T-helper 17 cell (primary cell): ENCODE measurements at places on chromosomes 6 and 20.
A peak's percentile ranks its signal among the peaks of the same experiment; 100 is the strongest.

- DNase-seq, result peak; percentile 71
Measured at GRCh38 chr6:37483917-37484785, 15.5 kb downstream of the CCDC167 start.

DNA sequence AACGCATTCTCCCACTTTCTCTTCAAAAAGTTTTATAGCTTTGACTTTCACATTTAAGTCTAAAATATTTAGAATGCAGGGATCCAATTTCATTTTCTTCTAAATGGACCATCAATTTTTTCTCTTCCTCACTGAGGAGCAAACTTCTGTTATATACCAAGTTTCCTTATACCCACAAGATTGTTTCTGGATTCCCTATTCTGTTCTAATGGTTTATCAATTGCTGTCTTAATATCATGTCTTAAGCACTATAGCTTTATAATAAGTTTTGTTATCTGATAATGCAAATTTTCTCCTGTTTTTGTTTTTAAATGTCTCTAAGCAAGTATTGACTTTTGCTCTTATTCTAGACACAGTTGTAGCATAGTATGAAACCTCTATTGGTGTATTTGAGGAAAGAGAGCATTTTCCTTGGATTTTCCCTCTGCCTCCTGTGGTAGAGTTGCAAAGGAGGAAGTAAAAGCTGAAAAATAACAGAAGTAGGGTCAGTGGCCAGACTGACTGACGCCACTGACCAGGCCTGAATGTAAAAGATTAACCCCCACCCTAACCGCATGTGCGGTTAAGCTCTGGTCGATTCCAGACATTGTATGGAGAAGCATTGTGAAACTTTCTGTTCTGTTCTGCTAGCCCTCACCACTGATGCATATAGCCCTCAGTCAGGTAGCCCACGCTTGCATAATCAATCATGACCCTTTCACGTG is 40.3 kb downstream of the GPX5 start:
- DNase-seq, result no peak

DNA sequence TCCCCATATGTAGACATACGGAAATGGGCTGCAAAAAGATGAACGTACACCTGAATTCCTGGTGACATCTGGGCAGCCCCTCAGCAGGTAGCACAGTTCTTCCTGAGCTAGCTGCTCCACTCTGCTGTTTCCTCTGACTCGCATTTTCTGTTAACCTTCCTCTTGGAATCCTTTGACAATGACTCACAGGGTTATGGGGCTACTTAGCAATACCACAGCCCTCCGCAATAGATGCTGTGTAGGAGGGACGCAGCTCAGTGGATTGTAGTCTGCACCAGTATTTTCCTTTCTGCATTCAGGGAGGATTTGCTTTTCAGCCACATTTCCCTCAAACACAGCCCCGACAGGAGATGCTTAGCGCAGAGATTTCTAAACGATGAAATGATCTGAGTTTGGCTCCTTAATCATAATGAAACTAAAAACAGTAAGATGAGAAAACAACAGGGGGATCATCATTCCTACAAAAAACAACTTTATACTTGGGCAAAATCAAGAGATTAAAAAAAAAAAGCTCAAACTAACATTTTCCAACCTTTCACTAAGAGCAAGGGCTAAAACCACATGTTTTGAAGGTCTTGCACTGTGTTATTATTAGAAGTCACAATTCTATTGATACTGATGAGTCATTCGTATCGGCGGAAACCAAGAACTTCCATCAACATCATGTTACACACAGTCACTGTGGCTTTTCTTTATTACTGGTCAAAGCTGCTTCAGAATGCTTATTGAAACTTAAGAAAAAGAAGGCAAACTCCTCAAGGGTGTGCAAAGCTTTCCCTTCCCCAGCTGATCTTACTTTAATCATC is 12.2 kb downstream of the BACH2 start:
- DNase-seq, result no peak

- DNase-seq, result no peak
Measured at GRCh38 chr6:42333612-42334011, 116.0 kb upstream of the MRPS10 start.

GRCh38 chr20:10625641-10626040 is 48.2 kb downstream of the JAG1 start:
- no peak for DNase-seq

DNA sequence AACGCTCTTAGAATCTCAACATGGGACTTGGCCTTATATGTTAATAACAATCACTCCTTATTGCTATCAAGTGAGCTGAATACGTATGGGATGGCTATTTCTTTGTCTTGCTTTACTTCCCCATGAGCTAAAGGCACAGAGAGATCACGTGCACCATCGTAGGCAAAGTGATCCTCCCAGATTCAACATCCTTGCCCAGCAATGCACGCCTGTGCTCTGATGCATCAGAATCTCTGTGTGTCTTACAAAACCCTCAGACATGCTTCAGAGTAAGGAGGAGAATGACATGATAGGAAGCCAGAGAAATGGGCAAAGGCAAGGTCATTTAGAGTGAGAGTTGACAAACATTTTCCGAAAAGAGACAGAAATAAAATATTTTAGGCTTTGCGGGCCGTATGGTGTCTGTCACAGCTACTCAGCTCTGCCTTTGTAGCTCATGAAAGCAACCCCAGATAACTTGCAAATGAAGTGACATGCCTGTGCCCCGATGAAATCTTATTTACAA is 277.6 kb upstream of the CDH4 start:
- no peak for DNase-seq

DNA sequence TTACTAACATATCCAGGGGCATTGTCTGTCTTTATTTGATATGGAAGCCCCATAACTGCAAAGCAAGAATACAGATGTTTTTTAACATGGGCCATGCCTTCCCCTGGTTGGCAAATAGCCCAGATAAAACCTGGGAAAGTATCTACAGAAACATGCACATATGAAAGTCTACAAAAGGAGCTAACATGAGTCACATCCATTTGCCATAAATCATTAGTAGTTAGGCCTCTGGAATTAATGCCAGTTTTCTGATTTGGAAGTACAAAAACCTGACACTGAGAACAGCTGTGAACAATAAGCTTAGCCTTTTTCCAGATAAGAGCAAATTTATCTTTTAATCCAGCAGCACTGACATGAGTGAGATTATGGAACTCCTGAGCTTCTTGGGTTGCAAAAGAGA is 418.0 kb upstream of the IMPG1 start:
- no peak for DNase-seq

DNA sequence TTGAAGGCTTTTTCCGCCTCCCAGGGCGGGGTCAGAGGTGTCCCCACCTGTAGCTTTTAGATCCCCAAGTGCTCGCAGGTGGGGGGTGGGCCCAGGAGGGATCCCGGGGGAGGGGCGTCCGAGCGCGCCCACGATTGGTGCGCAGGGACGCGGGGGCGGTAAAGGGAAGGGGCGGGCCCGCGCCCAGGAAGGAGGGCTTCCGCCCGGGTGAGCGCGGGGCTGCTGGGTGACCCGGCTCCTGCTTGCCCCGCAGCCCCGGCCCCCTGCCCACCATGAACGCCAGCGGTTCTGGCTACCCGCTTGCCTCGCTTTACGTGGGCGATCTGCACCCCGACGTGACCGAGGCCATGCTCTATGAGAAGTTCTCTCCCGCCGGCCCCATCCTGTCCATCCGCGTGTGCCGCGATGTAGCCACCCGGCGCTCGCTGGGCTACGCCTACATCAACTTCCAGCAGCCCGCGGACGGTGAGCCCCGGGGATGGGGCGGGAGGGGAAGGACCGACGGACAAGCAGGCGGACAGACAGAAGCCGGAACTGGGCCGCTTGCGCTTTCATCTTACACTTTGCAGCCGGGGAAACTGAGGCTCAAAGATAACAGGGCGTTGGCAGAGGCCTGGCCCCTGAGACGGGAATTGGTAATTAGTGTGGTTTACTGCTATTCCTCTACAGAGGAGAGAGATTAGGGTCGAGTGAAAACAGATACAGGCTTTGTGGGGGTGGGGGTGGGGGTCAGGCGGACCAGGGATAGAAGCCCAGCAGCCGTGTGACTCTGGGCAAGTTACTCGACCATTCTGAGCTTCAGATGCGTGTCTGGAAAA is at the start of gene PABPC1L:
Gene PABPC1L (plus strand): TSS at position 189 of the 818 bp plus-strand sequence. CDS start 84 bp downstream, at position 273.
- DNase-seq, result peak; percentile 74

GRCh38 chr20:23622839-23623343 is 14.9 kb downstream of the CST3 start:
- no peak for DNase-seq

DNA sequence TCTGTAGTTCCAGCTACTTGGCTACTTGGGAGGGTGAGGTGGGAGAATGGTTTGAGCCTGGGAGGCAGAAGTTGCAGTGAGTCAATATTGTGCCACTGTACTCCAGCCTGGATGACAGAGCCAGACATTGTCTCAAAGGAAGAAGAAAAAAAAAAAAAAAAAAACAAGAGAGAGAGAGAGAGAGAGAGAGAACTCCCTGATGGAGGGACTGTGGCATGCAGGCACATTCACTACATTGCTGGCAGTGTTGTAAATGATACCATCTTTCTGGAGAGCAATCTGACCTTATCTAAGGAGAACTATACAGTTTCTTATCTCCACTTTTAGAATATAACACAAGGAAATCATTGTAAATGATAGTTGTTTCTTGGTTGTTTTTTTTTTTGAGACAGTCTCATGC is 85.1 kb downstream of the MDN1 start:
- DNase-seq, result no peak

- no peak for DNase-seq
Measured at GRCh38 chr6:55812509-55812908, 62.9 kb downstream of the BMP5 start.

- DNase-seq, result no peak
Measured at GRCh38 chr20:10963717-10964266, 290.0 kb upstream of the JAG1 start.

- DNase-seq, result no peak
Measured at GRCh38 chr6:154276810-154277628, 79.6 kb downstream of the IPCEF1 start.

GRCh38 chr6:3309391-3310050 is 50.8 kb downstream of the PSMG4 start:
- no peak for DNase-seq

GRCh38 chr6:97110626-97111025 is 172.4 kb downstream of the MMS22L start:
- no peak for DNase-seq

DNA sequence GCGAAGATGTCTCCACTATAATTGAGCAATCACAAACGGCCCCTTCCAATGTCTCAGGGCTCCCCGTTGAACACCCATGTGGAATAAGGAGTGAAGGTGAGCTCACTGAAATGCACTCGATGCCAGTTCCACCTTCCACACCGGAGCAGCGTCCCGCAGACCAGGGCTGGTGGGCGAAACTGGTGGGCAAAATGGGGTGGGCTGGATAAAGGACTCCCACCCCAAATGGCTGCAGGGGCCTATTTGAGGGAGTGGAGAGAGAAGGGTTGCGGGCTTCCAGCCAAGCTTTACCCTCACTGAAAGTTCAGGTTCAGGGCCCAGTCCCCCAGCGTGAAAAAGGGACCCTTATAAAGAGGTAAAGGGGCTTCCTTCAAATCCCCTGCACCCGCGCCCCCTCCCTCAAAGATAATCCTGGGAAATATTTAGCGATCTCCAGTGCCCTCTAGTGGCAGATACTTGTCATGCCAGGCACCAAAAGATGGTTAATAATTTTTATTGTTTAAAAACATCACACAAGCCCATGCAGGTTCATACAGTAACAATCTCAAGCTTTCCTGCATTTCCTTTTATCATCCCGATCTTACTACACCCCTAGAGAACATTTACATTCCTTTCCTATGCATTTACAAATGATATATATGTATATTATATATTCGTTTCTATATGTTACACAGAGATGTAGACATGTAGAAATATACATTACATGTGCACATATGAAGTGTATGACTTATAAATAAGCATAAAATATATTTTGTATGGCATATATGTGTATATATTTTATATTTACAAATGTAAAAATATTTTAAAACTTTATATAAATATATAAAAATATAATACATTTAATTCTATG is 58.2 kb upstream of the NKX2-2 start:
- no peak for DNase-seq

GRCh38 chr6:37137201-37138090 is 32.5 kb upstream of the PIM1 start:
- no peak for DNase-seq

DNA sequence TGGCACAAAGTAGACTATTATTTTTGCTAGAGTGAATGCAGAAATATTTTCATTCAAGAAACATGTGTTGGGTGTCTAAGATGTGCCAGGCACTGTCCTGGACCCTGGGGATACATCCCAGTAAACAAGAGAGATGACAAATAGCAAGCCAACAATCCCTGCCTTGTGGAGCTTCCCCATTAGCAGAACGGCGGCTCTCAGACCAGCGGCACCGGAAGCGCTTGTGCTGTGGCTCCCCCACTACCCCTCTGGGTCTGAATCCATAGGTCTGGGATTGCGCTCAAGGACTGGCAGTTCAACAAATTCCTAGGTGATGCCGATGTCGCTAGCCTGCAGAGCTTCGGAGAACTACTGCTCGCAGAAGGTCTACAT is 98.5 kb upstream of the AGPAT4 start:
- DNase-seq, result no peak

DNA sequence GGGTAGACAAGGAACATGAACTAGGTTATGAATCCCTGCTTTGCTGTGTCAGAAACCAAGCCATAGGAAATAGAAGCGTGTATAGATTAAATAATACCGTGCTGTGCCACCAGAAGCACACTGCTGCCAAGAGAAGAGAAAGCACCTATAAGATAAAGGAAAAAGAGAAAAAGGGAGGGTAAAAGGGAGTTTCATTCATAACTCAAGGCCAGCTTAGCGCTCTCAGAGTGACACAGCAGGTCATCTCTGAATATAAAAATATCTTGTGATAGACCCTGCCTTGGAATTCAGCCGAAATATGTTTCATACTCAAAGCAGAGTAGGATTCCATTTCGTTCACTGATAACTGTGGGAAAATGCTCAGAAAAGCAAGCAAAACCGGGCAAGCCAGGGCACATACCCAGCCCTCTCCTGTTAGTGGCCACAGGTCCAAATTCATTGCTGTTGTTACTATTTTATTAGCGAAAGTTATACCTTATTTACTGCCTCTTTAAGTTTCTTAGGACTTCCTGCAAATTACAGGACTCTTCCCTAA is 8.7 kb downstream of the JAG1 start:
- DNase-seq, result no peak

DNA sequence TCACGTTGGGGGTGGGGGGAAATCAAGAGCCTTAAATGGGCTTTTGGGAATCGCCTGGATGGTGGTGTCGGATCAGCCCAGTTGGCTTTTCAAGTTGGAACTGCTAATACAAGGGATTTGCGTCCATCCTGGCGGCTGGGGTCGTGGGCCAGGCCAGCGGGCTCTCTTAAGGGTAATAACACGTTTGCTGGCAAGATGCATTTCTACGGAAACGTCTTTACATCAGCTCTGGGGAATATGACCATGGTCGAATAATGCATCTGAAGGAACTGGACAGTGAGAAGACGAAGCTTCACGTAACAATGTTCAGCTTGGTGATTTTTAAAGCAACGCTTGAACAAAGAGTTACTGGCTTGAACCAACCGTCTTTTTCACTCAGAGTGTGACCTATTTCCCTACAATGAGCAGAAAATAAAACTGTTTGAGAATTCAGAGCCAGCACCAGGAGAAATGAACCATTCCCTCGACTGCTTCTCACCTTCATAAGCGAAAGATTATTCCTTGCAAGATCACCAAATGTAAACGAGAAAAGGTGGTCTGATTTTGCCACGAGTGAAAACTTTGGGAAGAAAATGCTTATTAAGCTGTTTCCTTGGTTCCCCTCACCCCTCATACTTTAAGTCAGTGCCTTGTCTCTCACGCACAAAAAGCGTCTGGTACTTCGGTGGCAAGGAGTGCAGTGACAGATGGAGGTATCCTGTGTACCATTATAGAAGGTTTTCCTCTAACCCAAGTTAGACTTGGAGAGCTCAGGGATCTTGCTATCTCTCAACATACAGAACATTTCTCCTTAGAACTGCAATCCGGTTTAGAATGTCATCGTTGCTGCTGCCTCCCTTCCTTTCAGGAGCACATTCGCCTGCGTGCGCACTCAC is 1.4 kb upstream of the MARCKS start:
- no peak for DNase-seq
